ENCODE measurements at places on chromosomes 11 and 22.

DNA sequence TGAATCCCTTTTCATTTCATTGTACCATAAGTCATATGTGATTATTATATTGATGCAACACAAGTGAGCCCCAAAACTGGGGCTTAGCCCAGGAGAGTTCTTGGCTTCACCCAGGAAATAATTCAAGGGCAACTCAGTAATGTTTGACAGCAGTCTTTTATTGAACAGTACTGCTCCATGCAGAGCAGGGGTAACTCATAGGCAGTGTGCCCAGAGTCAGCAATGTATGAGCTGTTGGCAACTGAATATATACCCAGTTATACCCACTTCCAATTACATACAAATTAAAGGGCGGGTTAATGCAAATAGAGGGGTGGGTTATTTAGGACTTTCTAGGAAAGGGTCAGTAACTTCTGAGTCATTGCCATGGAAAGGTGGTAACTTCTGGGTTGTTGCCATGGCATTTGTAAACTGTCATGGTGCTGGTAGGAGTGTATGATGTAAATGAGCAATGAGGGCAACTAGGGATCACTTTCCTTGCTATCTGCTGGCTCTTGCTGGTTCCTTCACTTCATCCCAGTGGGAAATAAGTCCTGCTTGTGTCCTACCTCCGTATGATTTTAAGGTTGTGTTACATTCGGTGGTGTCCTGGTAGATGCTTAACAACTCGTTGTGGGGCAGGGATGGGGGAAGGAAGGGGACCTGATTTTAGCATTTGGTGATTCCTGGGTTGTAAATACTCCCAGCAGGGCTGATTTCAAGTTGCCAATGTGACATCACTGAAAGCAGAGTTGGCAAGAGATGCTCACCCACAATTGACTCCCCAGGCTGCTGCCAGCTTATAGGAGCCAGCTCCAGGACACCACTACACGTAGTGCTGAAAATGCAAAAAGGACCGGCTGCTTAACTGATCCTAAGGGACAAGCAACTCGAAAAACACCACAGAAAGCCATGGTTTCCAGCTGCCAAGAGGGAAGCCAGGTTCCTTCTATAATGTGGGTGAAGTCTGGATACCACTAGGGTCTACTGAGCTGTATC lies 70.1 kb downstream of the SYT9 start:
- DNase-seq = no peak

DNA sequence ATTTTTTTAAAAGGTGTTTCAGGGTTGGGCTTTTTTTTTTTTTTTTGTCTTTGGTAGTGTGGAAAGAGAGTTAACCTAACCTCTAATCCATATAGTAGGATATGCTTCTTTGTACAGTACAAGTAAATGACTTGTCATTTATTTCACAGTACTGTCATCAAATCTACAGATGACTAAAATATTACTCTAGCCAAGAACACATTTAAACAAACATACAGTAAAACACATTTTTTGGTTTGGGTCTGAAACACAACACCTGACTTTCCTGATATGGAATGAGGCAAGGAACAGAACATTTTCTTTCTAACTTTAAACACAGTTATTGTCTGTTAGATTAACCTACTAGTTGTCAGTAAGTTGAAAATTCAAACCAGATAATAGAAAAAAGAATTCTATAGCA lies 68.1 kb downstream of the IMMP1L start:
- no peak for DNase-seq

- DNase-seq = no peak
These were observed 25.2 kb downstream of the RPS6KA4 start for GRCh38 chr11:64384028-64384737.

DNA sequence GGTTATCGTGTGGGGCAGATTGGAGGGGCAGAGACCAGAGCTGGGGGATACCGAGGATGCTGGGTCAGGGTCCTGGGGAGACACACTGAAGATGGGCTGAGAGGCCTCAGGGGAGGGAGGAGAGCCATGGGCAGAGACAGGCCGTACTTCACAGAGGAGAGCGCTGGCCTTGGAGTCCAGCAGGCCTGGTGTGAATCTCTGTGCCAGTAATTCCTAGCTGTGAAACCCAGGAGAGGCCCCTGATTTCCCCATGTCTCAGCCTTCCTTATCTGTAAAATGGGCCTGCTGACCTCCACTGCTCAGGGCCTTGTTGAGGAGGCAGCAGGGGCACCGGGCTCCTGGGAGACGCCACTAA lies 23.4 kb downstream of the CACNA1I start:
- no peak for DNase-seq

GRCh38 chr11:66970371-66970806 lies 4.7 kb upstream of the C11orf86 start:
- DNase-seq = no peak

DNA sequence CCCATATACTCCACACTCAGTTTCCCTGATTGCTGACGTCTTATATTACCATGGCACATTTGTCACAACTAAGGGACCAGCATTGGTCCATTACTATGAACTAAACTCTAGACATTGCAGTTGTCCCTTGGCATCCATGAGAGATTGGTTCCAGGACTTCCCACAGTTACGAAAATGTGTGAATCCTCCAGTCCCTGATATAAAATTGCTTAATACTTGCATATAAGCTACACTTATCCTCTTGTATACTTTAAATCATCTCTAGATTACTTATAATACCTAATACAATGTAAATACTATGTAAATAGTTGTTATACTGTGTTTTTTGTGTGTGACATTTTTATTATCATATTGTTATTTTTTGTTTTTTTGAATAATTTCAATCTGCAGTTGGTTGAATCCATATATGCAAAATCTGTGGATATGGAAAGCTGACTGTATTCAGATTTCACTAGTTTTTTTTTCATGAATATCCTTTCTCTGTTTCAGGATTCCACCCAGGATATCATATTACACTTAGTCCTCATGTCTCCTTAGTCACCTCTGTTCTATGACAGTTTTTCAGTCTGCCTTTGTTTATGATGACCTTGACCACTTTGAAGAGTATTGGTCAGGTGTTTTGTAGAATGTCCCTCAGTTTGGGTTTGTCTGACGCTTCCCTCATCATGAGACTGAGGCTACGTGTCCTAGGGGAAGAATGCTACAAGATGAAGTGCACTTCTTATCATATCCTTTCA lies 55.3 kb downstream of the INSC start:
- DNase-seq = no peak

- DNase-seq = no peak
These were observed 17.8 kb downstream of the KIF18A start for GRCh38 chr11:28090052-28090749.

DNA sequence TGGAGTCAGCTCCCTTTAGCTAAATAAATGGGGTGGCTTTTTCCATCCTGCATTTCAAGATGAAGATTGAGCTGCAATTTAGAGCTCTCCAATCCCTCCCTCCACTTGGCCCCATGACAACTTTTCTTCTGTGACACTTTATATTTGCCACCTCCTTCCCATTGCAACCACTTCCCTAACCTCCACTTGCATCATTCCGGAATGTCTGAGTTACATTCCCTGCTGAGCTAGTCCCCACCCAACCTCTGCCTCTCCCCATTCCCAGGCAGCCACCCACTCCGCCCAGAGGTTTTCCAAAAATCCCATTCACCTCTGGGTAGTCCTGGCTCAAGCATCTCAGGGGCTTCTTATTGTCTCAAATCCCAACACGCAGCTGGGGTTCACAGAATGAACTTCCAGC lies 24.7 kb downstream of the PC start:
- DNase-seq = no peak

DNA sequence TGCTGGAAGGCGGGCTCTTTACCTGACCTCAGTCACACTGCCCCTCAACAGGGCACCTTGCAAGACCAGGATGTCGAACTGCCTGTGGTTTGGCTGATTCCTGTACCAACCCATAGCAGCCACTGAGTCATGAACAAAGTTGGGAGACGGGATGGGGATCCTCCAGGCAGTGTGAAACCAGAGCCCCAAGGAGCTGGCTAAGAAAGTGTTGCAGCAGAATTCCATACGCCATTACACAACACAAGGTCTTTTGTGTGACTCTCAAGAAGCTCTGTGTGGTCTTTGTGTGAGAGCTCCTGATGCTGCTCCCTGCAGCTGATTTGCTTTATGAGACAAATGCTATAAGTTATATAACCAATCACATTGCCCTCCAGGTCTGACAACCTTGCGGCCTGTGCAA lies 617.7 kb downstream of the OPCML start:
- DNase-seq = no peak

GRCh38 chr22:32958001-32958400 lies 100.2 kb downstream of the SYN3 start:
- no peak for DNase-seq

GRCh38 chr22:19761725-19762567 lies 1.4 kb downstream of the TBX1 start:
- no peak for DNase-seq

DNA sequence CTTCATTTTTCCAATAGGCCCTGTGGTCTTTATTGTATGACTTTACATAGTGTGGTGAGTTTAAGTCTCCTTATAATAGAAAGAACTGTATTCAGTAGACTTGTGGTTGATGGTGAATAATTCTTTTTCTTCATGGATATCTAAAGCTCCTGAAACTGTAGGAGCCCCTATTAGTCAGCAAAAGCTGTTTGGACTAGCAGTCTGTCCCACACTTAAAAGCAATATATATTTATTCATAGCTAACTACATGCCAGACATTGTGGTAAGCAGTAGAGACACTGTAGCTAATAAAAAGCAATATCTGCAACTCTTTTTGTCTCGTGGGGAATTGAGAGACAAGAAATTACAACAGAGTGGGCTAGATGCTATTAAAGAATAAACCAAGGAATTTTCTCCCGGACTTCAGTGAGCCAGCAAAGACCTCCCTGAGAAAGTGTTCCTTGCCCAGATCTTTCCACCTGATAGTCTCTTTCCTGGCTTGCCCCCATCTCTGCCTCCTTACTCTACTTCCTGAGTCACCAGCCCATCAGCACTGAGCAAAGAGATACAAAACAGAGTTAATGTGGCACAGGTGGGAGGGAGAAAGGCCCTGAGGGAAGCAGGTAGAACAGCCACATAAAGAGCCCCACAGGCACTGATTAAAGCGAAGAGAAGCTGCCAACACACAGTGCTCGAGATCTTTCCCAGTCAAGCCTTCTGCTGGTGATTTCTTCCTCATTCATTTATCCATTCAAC lies 1.4 kb upstream of the OR52W1 start:
- DNase-seq = no peak

- DNase-seq = peak; percentile 39
These were observed 4.4 kb downstream of the EFEMP2 start for GRCh38 chr11:65868076-65868667.

GRCh38 chr11:93741882-93742226 lies 382 bp downstream of the C11orf54 start:
- DNase-seq = no peak

GRCh38 chr22:43827926-43828724 lies 16.0 kb upstream of the EFCAB6 start:
- DNase-seq = no peak

- no peak for DNase-seq
These were observed 47.4 kb upstream of the BIRC3 start for GRCh38 chr11:102269927-102270326.

DNA sequence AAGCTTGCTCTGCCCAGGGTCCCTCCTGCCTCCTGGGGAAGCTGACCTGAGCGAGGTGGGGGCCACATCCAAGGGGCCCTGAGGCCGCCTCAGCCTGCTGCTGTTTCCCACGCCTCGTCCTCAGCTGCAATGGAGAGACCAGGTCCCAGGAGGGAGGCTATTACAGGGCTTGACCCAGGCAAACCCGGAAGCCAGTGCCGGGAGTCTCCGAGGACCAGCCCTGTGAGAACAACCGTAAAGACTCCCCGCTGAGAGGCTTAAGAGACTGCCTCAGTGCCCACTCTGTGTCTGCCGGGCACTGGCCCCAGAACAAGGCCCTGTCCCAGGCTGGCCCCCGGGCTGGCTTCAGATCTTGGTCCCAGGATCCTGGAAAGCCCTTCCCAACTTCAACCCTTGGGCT lies 124.3 kb upstream of the FGF3 start:
- no peak for DNase-seq

DNA sequence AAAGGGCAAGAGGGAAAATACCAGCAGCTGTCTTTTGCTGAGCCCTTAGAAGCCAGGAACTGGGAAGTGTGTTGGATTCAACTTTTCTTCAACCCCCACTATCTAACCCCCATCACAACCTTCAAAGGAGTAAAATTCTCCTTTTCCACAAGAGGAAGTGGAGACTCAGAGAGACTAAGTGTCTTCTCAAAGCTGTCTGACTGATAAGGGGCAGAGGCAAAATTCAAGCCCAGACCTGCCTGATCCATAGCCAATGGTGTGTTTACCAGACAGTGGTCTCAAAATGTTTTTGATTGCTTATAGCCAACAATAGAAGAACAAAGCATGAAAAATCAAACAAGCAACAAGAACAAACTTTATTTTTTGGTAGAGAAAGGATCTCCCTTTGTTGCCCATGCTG lies 707.0 kb downstream of the NTM start:
- DNase-seq = no peak

DNA sequence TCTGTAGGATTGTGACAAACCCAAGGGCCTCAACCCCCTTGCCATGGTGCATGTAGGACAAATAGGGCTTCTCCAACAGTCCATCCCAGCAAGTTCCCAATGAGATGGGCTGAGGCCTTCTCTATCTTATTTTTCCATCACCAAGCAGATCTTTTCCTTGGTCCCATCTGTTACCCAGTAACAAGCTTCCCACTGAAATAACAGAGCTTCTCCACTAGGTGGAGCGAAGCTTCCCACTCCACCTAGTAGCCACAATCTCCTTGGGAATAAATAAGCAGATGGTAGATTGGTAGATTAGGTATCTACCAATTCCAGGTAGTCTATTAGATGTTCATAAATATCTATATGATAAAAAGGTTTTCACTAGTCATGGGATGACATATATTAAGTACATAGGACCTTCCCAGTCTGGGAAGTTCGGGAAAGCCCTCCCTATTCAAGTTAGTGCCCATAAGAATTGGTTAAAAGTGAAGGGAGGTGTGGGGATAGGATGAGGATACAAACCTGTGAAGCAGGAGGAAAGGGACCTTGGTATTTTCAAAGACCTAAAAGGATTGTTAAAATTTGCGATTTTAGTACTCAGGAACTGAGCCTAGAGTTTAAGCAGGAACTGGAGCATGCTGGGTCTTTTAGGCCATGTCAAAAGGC lies 5.9 kb upstream of the OR52L1 start:
- DNase-seq = peak; percentile 21

- DNase-seq = no peak
These were observed 173.7 kb upstream of the DDI1 start for GRCh38 chr11:103862802-103863174.

GRCh38 chr11:58057481-58057880 lies 26.7 kb downstream of the OR6Q1 start:
- DNase-seq = no peak

GRCh38 chr11:64441127-64441526 lies 82.2 kb downstream of the RPS6KA4 start:
- no peak for DNase-seq

DNA sequence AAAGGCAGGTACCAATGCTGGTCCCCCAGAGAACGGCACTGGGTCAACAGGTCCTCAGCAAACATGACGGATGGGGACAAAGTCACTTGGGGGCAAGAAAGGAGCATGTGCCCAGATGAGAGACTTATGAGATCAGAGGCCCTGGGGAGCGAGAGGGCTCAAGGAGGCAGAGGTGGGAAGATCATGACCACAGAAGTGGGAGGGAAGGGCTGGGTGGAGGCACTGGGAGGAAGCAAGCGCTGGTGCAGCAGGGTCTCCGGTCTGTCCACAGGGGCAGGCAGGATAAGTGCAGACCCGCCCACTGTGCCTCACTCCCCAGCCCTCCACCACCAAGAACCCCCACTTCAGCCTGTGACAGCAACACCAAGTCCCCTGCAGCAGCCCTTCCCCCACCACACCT lies 10.9 kb downstream of the ELFN2 start:
- DNase-seq = no peak

All from GM12865 (cell line).